ENCODE measurements at places on chromosomes 1 and 21.

DNA sequence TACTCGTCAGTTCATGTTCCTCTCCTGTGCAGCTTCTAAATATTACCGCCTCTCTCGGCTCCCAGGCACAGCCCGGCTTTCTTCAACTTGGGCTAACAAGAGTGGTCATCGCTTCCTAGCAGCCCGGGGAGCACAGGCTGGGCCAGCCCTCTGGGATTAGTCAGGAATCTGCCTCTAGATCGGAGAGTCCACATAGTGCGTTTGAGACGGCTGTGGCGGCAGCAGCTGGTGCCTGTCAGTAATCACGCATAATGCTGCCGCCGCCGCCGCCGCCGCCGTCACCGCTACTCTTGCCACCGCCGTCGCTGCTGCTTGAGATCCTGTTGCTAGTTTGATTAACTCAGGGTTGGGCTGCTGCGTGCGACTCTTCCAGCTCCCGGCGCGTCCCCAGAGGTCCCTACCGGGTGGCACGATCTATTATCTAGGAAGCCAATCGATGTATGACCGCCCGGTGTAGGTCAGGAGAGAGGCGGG, at the start of gene RXRG:
Gene RXRG, minus strand, starts transcription at position 230 of the 474 bp plus-strand sequence. CDS start 233 bp downstream, outside the sequence.
- no peak for DNase-seq

- DNase-seq: no peak
Observed at GRCh38 chr1:109341944-109342930, 35.4 kb upstream of the MYBPHL start.

DNA sequence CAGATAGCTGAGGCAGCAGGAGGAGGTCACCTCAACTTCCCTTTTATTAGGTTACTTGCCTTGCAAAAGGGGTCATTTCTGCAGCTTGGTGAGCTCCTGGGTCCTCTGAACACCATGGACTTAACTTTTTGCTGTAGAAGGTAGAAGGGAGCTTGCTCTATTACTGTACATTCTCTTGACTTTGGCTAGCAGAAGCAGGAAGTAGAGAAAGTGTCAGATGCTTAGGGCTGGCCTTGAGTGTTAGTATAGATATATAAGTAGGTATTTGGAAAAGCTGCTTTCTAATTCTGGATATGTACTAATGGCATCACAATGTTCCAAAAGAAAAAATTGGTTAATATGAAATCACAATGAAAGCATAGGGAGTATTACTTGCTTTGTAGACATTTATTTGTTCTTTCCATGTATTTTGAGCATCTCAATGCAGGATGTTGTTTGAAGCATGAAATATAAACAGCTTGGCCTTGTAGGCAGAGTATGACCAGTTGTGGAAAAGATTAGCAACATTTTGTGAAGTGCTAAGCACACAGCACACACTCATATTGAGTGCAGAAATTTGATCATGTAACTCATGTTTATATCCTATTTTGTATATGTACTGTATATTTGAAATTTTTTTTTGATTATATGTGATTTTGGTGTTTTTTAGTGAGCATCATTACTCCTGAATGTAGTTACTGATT, 108.8 kb downstream of the DYRK1A start:
- DNase-seq: no peak

- DNase-seq: no peak
Observed at GRCh38 chr1:179816196-179816960, 61.2 kb downstream of the TOR1AIP2 start.

- DNase-seq: no peak
Observed at GRCh38 chr1:37621326-37621870, 13.3 kb downstream of the RSPO1 start.

GRCh38 chr1:209607795-209608178, 24.3 kb downstream of the CAMK1G start:
- DNase-seq: no peak

DNA sequence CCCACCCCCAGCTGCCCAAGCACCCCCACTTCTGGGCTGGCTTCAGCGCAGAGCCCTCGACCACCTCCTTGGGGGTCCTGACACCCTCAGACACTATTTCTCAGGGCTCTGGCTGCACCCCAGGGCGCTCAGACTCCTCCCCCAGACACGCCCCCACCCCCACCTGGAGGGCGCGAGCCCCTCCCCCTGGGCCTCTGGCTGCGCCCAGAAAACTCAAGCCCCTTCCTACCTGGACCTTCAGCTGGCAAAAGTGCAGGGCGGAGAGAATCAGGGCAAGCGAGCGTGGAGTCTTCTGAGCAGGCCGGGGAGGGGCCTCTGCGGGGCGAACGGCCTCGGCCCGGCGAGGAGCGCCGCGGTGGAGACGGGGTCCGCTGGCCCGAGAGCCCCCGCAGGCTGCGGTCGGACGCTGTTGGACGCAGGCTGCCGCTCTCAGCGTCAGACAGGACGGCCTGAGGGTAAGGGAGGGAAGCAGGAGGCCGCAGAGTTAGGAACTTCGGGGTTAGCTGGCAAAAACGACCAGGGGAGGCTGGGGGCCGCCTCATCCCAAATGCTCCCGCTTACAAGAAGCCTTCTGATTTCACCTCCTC, 17.4 kb upstream of the NBPF1 start:
- no peak for DNase-seq

DNA sequence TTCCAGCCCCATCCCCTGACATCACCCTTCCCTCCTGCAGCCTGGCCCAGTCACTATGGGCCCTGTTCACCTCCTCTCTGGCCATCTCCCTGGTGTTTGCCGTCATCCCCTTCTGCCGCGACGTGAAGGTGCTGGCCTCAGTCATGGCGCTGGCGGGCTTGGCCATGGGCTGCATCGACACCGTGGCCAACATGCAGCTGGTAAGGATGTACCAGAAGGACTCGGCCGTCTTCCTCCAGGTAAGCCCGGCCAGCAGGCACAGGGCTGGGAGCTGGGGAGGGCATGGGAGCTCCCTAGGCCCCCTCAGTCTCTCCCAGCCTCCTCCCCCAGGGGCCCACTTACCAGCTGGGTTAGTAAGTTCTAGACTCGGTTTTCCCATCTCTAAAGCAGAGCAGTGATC, 52.1 kb downstream of the ELK4 start:
- no peak for DNase-seq

- DNase-seq: no peak
Observed at GRCh38 chr1:160821627-160822026, 25.7 kb downstream of the LY9 start.

- no peak for DNase-seq
Observed at GRCh38 chr21:32990666-32991065, 35.1 kb upstream of the OLIG2 start.

DNA sequence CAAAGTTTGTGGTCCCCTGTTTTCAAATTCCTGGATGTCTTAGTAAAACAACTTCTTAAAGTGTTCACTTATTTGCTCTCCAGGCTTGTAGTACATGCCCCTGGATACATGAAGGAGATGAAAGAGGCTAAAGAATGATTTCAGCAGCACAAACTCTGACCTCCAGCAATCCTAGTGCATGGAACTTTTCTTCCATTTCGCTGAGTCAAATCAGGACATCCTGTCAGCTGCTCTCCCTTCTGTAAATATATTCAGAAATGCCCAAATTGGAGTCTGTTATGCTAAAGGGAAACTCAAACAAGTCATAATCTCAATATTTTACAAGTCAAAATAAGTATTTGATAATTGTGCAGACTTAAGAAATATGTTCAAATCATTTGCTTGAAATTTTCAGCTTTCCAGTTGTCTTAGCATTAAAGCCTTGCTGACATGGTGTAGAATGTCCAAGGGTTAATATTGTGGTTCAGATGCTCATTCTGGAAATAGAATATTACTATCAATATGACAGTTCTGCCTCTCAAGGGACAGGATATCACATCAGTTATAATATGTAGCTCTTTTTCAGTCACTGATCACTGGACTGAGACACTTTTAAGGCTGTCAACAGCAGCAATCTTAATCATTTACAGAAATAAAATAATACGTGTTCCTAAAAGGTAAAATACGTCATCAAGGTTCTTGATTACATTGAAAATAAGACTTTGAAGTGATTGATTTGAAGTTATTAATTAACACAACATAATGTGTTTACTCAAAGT, 1157.3 kb downstream of the PLA2G4A start:
- DNase-seq: no peak

GRCh38 chr1:14181191-14181795, 417.2 kb upstream of the KAZN start:
- no peak for DNase-seq

DNA sequence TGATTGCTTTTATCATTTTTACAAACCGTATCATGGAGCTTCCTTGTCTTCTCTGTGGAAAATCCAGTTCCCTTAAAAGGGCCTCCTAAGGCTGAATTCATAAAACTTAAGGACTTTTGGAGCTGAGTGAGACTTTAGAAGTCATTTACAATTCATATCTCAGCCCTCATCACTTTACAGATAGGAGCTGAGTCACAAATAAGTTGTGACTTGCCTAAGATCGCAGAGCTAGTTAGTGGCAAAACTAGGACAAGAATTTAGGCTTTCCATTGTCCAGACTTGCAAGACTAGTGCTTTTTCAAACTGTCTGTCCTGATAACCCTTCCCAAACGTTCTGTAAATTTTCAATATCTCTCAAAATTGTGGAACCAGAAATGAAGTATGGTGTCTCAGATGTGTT, 37.3 kb downstream of the C1orf21 start:
- DNase-seq: no peak

- DNase-seq: no peak
Observed at GRCh38 chr1:77484926-77485325, 197.5 kb downstream of the ZZZ3 start.

DNA sequence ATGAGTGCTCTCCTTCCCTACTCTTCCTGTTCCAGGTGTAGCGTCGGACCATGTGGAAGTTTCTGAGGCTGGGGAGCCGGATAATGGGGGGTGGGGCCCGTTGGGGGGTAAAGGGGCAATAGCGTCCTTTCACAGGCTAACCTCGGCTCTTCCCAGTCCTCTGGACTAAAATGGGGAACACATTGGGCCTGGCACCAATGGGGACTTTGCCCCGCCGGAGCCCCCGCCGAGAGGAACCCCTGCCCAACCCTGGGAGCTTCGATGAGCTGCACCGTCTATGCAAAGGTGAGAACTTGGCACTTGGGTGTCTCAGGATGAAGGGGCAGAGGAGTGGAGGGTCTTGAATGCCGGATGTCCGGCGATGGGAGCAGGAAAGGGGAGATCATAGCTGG, 456 bp downstream of the TOMM40L start:
- DNase-seq: no peak

DNA sequence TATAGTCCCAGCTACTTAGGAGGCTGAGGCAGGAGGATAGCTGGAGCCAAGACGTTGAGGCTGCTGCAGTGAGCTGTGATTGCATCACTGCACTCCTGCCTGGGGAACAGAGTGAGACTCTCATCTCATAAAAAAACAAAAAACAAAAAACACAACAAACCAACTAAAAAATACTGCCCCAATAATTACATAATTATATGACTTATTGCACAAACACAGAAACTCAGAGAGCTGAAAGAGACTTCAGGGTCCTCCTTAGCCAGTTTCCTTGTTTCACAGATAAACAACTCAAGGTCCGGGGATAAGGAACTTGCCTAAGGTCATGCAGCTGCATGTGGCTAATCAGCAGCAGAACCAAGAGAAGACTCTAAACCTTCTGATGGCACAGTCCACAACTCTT, 11.9 kb downstream of the EXTL2 start:
- no peak for DNase-seq

DNA sequence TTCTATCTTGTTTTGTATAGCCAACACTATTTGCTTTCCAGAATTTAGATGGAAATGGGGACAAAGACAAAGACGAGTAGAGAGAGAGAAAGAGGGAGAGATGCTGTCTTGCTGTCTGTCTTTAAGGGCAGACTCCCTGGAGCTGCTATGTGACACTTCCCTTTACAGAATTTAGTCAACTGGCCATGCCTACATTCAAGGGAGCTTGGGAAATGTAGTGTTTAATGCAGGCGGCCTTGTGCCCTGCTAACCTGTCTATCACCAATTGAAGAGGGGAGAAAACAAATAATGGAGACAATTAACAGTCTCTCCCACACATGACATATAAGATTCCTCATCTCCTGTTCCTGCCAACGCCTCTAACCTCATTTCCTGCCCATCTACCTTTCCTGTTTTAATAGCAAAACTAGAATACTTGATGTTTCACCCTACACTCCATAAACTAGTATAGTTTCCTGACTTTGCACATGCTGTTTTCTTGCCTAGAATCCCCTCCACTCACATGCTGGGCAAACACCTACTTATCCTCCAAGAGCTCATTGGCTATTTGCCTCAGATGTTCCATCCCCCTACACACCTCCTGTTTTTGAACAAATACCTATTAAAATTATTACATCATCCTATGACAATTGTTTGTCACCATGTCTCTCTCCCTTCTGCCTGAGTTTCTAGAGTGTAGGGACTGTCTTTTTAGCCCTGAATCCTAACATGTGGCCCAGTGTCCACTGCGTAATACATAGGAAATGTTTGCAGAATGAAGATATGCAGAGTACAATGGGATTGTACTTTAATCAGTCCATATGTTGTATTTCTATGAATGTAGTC, 117.2 kb downstream of the SLC25A24 start:
- peak; percentile 5 for DNase-seq

GRCh38 chr1:41498804-41499203, 14.3 kb upstream of the EDN2 start:
- no peak for DNase-seq

DNA sequence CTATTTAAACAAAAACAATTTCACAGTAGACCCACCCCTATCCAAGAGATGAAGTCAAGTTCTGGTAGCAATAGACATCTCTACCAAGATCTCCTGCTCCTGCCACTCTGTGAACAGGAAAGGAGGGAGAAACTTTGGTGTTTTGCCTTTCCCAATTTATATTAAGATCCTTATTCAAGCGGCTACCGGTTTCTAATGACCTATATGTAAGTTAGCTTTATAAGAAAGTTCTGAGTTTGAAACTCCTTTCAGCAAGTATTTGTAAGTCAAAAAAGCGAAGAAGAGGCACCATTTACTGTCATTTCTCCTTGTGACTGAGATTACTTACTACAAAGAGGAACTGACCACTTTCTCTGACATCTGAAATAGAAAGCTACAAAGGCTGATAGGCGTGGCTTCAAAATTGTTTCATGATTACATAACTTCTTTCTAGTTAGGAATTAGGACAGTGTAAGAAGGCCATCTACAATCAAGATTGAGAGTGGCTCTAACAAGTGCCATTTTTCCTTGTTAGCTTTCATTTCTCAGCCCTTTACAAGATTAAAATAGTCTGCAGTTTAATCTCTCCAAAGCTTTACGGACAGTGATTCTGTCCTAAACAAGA, at the start of gene MNDA:
Gene MNDA, plus strand, starts transcription at position 448 of the 604 bp plus-strand sequence. CDS start 10,803 bp downstream, outside the sequence.
- no peak for DNase-seq

DNA sequence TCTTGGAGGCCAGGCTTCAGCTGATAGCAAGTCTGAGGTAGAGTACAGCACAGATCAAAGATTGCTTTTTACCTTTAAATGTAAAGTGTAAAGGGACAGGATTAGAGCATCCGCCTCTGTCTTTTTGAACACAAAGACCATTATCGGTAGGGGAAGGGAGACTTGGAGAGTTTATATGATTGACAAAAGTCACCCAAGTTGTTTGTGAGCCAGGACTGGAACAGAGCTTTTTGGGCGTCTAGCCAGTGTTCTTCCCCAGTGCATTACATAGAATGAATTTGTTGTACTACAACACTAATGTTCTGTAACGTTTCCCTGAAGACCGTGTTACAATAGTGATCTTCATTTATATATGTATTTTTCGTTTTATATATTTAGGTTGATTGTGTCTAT, 9.3 kb upstream of the PIGC start:
- DNase-seq: no peak

GRCh38 chr1:76337542-76338219, 263.1 kb downstream of the ST6GALNAC3 start:
- no peak for DNase-seq

- no peak for DNase-seq
Observed at GRCh38 chr1:234975122-234975940, 153.3 kb downstream of the TOMM20 start.

GRCh38 chr1:159786966-159787365, 6.2 kb downstream of the DUSP23 start:
- DNase-seq: no peak

- no peak for DNase-seq
Observed at GRCh38 chr1:6683434-6683833, 18.2 kb downstream of the DNAJC11 start.

All from CD4-positive, alpha-beta T cell treated with Interleukin-6 at 100 ng/mL for 8 hours (primary cell).